CD4-positive, alpha-beta T cell treated with Interleukin-21 for 1 hour (primary cell): ENCODE measurements at places on chromosomes 16 and 17.
A peak's percentile ranks its signal among the peaks of the same experiment; 100 is the strongest.

- peak; percentile 79 for DNase-seq
Measured at GRCh38 chr16:50747207-50747956, 5.5 kb downstream of the CYLD start.

GRCh38 chr17:57916925-57917858 is 38.0 kb downstream of the CUEDC1 start:
- DNase-seq, result peak; percentile 35

DNA sequence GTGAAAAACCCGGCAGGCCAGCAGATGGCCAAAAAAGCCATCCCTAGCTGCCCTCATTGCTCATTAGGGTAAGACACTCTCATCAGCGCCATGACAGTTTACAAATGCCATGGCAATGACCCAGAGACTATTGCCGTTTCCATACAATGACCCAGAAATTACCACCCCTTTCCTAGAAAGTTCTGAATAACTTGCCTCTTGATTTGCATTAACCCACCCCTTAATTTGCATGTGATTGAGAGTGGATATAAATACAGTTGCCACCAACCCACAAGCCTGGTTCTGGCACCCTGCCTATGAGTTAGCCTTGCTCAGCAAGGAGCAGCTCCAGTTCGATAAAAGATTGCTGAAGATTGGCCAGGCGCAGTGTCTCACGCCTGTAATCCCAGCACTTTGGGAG is 16.1 kb upstream of the C16orf54 start:
- no peak for DNase-seq

- no peak for DNase-seq
Measured at GRCh38 chr17:36879027-36879426, 58.2 kb upstream of the LHX1 start.

GRCh38 chr17:7238420-7239090 is 702 bp downstream of the PHF23 start:
- DNase-seq, result peak; percentile 59

- DNase-seq, result no peak
Measured at GRCh38 chr17:8799570-8800212, 526 bp upstream of the MFSD6L start.

DNA sequence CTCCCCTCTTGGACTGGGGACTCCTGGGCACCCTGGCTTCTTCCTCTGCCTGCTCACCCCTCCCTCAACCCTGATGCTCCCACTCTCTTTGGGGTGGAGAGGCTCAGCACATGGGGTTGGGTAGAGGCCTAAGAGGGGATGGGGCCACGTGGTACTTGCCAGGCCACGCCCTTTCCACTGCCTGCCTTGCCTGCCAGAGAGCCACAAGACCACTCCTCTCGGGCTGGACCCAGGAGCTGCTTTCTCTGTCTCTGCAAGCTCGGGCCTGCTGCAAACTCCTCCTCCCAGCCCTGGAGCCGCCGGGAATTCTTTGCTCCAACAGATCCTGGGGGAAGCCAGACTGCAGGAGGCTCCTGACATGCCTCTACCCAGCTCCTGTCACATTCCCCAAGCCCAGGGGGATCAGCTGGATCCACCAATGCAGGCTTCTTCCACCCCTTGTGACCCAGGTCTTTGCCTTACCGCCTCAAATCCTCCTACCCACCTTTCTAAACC is 11.8 kb downstream of the DLX4 start:
- DNase-seq, result no peak

GRCh38 chr17:77462090-77462489 is 321.3 kb downstream of the SEC14L1 start:
- peak; percentile 58 for DNase-seq

DNA sequence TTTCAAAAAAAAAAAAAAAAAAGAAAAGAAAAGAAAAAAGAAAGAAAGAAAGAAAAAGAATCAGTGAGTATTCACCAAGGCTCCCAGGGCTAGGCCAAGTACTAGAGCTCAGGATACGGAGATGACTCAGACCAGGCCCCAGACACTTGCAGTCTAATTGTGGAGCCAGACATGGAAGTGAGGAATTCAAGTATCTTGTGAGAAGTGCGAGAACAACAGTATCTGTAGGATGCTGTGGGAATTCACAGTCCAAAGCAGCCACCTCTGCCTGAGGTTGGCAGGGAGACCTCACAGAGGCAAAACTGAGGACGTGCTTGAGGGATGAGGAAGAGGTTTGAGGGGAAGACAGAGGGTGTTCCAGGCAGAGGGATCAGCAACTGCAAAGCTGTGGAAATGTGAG is 14.0 kb upstream of the ALDOA start:
- DNase-seq, result no peak

GRCh38 chr17:42334677-42335076 is 46.4 kb downstream of the STAT5A start:
- no peak for DNase-seq

- no peak for DNase-seq
Measured at GRCh38 chr17:31537565-31538011, 146.1 kb downstream of the RAB11FIP4 start.

- DNase-seq, result no peak
Measured at GRCh38 chr16:20610211-20610891, 34.2 kb upstream of the ACSM2B start.

- DNase-seq, result no peak
Measured at GRCh38 chr17:36855459-36855858, 81.8 kb upstream of the LHX1 start.

DNA sequence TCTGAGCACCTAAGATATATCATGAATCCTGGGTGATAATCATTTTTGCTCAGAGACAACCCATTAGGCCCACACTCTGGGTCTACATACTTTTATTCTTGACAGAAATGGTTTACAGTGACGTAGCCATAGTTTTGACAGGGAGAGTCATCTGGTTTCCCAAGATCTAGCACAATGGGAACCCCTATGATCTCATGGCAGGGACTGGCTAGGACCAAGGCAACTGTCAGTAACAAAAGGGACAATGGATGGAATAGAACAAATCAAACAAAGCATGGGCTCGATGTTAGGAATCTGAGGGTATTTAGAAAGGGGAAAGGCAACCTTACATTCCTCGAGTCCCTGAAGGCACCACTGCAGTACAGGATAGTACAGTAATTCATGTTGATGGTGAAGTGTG is 20.5 kb downstream of the CFAP97D1 start:
- DNase-seq, result no peak

DNA sequence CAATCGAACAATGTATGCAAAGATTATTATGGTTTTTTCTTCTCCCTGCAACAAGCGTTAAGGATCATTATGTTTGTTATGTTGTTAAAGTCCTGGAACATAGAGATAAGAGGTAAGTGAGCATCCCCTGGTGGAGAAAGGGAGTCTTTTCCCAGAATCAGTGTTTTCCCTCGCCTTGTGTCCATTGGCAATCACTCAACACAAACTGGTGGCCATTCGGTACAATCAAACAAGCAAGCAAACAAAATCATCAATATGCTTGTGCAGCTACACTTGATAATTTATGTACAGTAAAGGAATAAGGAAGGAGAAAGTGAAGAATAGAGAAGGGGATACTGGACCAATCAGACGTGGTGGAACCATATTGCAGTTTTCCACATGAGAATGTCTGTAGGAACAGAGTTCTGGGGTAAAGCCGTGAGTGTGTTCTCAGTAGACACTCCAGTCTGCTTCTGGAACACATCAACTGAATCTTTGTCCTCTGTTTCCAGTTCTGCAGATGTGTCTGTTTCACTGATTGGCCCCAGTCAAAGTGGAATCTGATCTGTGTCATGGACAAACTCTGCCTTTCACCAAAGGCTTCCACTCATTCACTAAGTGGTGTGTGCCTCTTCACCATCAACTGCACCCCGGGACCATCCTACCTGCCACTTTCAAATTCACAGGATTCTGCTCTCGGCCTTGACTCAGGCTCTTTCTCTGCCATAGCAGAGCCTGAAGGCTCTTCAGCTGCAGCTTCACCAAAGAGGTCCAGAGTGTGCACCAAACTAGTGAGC is 169.5 kb downstream of the AHSP start:
- DNase-seq, result peak; percentile 9

- no peak for DNase-seq
Measured at GRCh38 chr17:4161192-4161966, 18.4 kb downstream of the CYB5D2 start.
